ENCODE measurements at places on chromosomes 12 and 14. TPM values are rescaled to one million over a fixed set of nuclear protein-coding genes. Genes with fewer than 3 reads are reported as not detected.

EFS gene
- total RNA-seq, result 43.5 TPM

FAR2 gene
- 27.2 TPM for total RNA-seq

ZNF664 gene
- total RNA-seq, result 58.9 TPM

NUMB gene
- 42.0 TPM for total RNA-seq

NRIP2 gene
- not detected for total RNA-seq

RNASE7 gene
- not detected for total RNA-seq

FLRT2 gene
- 9.4 TPM for total RNA-seq

ZDHHC22 gene
- 38.6 TPM for total RNA-seq

RNASE1 gene
- total RNA-seq, result 6.2 TPM

SLC39A5 gene
- 0.62 TPM for total RNA-seq

KCNH3 gene
- total RNA-seq, result 0.44 TPM

SYNDIG1L gene
- total RNA-seq, result 1.9 TPM

OAS1 gene
- total RNA-seq, result 0.27 TPM

OR4E2 gene
- not detected for total RNA-seq

MYH6 gene
- 0.09 TPM for total RNA-seq

CD4 gene
- 2.7 TPM for total RNA-seq

PTHLH gene
- not detected for total RNA-seq

LRFN5 gene
- total RNA-seq, result 5.3 TPM

TIGAR gene
- total RNA-seq, result 18.0 TPM

TMPRSS12 gene
- total RNA-seq, result not detected

C12orf54 gene
- not detected for total RNA-seq

EEA1 gene
- 17.8 TPM for total RNA-seq

IRF9 gene
- total RNA-seq, result 15.6 TPM

VCPKMT gene
- 11.1 TPM for total RNA-seq

All from WTC11 (cell line).